Kidney epithelial cell (primary cell): ENCODE measurements at places on chromosomes 2 and 18. TPM values are rescaled to one million over a fixed set of nuclear protein-coding genes. Genes with fewer than 3 reads are reported as not detected.

TUBB8B gene
- total RNA-seq: not detected in 2 replicates

CRYBA2 gene
- not detected in 2 replicates for total RNA-seq

IL1RN gene
- 8.8 and 11.3 TPM in 2 replicates for total RNA-seq

SERPINB7 gene
- 2.2 and 3.1 TPM in 2 replicates for total RNA-seq

CDH20 gene
- not detected in 2 replicates for total RNA-seq

TXNDC2 gene
- total RNA-seq: not detected in 2 replicates

SCYGR4 gene
- total RNA-seq: not detected in 2 replicates

CPLX4 gene
- not detected in 2 replicates for total RNA-seq

RTP5 gene
- not detected in 2 replicates for total RNA-seq

PKDCC gene
- 6.6 and 8.5 TPM in 2 replicates for total RNA-seq

PRKRA gene
- 50.3 and 50.4 TPM in 2 replicates for total RNA-seq

ITGB6 gene
- 68.5 and 69.1 TPM in 2 replicates for total RNA-seq

PROKR1 gene
- not detected in 2 replicates for total RNA-seq

ABCA12 gene
- total RNA-seq: 7.7 and 9.3 TPM in 2 replicates

PTPRN gene
- 2.5 and 3.8 TPM in 2 replicates for total RNA-seq
